ENCODE measurements at places on chromosomes 2 and 18.

- DNase-seq: no peak
These were observed 5.1 kb downstream of the FIGLA start for GRCh38 chr2:70785137-70785911.

DNA sequence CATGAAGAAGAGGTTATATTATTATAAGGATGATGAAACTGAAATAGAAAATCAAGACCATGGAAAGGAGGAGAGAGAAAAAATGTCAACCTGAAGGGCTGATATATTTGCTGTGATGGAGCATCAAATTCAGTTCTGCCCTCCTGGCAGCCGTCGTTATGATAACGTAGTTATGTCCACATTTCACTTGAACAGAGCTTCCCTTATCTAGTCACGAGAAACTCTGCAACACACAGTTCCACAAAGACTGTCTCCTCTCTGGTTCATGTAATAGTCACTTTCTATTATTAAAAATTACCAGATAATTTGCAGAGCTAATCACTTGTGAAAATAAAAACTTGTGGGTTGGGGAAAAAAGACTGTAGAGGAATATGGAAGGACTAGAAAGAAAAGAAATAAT lies 19.5 kb upstream of the RBMS1 start:
- no peak for DNase-seq

GRCh38 chr2:198928026-198928425 lies 529.7 kb downstream of the SATB2 start:
- DNase-seq: no peak

DNA sequence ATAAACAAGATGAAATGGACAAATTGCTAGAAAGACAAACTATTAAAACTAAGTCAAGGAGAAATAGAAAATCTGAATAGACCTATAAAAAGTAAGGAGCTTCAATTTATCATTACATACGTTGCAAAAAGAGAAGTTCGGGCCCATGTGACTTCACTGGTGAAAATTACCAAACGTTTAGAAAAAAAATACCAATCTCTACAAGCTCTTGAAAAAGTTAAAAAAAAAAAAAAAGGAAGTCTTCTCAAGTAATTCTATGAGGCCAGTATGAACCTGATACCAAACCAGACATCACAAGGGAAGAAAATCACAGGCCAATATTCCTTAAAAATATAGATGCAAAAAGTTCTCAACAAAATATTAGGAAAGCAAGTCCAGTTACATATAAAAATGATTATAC lies 20.2 kb upstream of the ACVR2A start:
- DNase-seq: no peak

- DNase-seq: no peak
These were observed 116.2 kb downstream of the GATA6 start for GRCh38 chr18:22285361-22286140.

- DNase-seq: no peak
These were observed 35.1 kb downstream of the ARHGAP25 start for GRCh38 chr2:68769586-68770270.

DNA sequence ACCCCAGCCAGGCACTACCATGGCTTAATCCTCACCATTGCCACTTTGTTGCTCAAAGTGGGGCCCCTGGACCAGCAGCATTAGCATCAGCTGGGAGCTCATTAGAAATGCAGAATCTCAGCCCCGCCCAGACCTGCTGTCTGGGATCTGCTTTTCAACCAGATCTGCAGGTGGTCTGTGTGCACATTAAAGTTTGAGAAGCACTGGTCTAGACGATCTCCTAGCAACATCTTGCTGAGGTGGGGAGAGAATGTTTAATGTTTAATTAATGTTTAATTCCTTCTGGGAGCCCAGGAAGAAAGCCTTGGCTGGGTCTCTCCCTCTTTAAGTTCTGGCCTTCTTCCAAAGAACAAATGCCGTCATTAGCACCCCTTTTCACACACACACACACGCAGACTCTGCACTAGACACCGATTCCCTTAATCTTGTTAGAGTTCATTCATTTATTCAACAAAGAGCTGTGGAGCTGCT lies 53.7 kb downstream of the EDAR start:
- no peak for DNase-seq

DNA sequence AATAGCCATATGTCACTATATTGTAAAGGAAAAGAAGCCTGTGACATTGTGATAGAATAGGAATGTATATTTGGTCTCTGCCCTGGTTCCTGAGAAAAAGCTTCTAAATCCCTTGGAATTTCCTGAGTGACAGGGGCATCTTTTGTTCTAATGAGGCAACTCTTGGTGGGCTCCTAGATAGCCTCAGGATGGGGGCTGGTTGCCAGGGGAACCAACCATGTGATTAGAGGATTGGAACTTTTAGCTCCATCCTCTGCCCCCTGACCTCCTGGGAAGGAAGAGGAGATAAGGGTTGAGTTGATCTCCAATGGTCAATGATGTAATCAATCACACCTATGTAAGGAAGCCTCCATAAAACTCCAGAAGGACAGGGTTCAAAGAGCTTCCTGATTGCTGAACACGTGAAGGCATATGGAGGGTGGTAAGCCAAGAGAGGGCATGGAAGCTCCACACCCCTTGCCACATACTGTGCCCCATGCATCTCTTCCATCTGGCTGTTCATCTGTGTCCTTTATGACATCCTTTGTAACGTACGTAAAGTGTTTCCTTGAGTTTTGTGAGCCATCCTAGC lies 2.9 kb upstream of the ME2 start:
- DNase-seq: no peak

Data from Right ventricle myocardium superior (tissue), 1 donor.